ENCODE measurements at places on chromosomes 11 and 22.

DNA sequence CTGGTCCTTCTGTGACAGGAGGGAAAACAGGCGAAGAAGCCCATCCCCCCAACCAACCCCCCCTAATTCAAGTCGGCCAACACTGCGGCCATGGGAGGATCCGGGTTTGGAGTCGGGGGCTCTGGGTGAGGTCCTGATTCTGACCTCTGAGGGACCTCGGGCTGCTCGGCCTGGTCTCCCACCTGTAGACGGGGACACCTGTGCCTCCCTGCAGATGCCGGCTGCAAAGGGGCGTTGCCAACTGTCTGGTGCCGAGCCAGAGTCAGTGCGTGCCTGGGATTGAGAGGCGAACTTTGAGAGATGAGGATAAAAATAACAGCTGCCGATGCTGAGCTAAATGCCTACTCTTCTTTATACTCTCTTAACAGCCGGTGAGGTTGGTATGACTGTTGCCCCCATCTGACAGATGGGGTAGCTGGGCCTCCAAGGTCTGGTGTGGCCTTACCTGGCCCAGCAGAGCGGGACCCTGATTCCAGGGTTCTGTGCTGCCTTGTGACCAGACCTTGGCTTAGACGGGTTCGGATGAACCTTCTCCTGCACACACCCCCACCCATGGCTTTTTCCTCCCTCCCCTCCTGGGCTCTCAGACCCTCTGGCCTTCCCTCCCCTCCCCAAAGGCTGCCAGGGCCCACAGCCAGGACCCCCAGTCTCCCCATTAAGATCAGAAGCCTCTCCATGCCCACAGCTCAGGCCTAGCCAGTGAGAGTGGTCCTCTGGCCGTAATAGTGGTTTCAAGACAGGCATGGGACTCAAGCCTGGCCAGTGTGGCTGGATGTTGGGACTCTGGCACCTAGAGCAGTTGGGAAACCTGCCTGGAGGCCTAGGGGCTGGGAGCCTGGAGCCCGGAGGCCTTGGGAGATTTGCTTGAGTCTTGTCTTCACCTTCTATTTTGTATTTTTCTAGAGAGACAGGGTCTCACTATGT, 41.7 kb downstream of the KCNJ4 start:
- peak; percentile 41 for DNase-seq

GRCh38 chr11:102459393-102459792, 6.8 kb upstream of the TMEM123 start:
- no peak for DNase-seq

- no peak for DNase-seq
Measured at GRCh38 chr11:125388611-125389010, 107.5 kb downstream of the FEZ1 start.

DNA sequence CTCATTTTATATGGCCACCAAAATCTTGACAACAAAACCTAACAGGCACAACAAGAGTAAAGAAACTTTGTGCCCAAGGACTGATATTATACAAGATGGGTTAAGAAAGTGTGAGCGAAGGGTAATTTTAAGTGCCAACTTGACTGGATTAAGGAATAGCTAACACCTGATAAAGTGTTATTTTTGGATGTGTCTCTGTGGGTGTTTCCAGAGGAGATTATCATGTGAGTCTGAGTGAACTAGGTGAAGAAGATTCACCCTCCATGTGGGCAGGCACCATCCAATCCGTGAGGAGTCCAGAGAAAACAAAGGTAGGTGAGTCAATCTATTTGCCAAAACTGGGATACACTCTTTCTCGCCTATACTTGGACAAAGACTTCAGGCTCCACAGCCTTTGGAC, 461.6 kb downstream of the ETS1 start:
- no peak for DNase-seq

- DNase-seq = no peak
Measured at GRCh38 chr11:82521427-82521826, 212.2 kb downstream of the FAM181B start.

- peak; percentile 35 for DNase-seq
Measured at GRCh38 chr22:35995772-35996171, 32.9 kb downstream of the RBFOX2 start.

DNA sequence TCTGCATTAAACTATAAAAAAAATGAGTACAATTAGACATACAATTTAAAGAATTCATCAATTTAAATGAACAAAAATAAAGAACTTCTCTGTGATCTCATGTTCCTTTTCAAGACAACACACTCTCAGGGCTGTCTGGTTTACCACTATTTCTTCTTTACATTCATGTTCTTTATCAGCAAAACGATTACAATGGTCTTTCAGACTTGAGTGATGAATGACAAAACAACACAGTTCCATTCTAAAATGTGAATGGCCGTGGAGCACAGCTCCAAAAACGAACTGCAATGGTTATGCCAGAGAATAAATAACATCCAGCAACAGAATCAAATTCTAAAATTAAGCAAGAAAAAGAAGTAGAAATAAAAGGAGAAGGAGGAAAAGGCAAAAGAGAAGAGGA, 113.1 kb downstream of the CADM1 start:
- DNase-seq = no peak

- DNase-seq = no peak
Measured at GRCh38 chr11:96211436-96211835, 131.6 kb downstream of the MAML2 start.

- no peak for DNase-seq
Measured at GRCh38 chr22:33792832-33793231, 127.4 kb downstream of the LARGE1 start.

- DNase-seq = no peak
Measured at GRCh38 chr11:19664886-19665548, 47.6 kb upstream of the NAV2 start.

DNA sequence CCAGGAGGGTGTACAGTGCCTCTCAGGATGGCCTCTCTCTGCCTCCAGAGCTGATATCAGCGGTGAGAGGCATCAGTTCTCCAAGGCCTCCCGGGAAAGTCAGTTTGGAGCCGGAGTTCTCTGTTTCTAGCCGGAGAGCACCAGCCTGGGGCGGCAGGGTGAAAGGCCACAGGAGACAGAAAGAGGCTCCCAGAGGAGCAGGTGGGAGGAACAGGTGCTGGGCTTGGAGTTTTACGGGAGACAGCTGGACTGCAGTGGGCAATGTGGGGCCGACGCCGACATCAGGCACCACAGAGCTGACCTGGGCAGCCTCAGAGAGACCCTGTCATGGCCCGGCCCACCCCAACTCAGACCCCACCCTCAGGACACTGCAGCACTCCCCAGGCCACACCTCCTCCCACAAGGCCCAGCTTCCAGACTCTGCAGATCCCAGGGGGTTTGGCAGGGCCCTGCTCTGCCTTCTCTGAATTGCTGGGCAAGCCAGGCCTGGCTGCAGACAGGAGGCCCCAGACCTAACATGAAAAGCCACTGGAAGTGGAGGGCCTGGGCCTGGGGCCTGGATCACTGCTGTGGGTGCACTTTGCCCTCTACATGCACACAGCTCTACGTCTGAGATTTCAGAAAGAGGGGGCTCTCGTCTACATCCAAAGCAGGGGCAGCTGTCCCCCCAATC, 885.6 kb downstream of the BRD1 start:
- peak; percentile 10 for DNase-seq

GRCh38 chr22:39429186-39429585, 27.6 kb upstream of the MGAT3 start:
- no peak for DNase-seq

DNA sequence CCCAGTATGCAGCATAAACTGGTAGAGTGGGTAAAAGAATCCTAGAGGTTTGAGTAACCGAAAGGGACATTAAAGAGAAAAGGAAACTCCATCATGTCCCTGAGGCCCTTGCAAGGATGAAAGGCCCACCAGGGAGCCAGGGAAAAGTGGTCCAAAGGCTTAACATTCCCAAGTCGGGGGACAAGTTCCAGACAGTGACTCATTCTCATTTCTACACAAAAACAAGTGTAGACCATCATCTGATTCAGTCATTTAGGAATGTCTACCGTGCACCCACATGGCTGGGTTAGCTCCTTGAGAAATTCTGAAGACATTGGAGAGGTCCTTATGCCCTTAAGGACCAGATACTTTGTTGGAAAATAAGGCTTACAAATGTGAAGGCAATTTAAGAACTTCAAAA, 4.8 kb upstream of the NOX4 start:
- no peak for DNase-seq

- no peak for DNase-seq
Measured at GRCh38 chr11:128871168-128871610, 4.1 kb upstream of the KCNJ1 start.

DNA sequence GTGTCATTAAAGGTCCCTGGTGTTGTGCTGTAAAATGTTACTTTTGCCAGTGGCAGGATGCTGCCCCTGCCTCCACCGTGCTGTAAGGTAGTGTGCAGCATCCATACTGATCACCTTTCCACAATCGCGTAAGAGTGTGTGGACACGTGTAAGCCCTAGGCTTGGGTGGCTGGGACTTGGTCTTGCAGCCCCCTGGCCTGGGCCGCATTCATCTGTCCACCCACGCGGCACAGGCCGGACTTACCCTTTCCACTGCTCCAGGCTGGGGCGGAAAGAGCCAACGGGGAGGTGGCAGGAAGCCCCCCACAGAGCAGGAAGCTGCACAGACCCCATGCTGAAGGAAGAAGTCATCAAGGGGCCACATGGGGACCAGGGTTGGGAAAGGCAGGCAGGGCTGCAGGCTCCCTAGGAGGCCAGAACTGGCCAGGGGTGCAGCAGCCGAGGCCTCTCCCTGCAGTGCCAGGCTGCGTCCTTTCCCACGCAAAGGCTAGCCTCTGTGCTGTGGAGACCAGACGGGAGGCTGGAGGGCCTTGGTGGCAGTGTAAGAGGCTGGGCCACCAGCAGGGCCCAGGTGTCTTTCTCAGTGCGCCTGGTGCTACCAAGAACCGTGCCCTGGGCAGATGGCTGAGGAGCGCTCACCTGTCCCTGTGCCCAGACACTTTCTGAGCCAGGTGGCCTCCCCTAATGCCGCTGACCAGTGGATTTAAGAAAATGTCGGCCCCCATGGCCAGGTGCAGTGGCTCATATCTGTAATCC, 11.7 kb upstream of the TMEM191C start:
- DNase-seq = no peak

- DNase-seq = no peak
Measured at GRCh38 chr11:12042215-12042676, 33.8 kb upstream of the DKK3 start.

- no peak for DNase-seq
Measured at GRCh38 chr22:20650294-20651207, 123.4 kb upstream of the SERPIND1 start.

GRCh38 chr11:115775846-115776245, 271.6 kb upstream of the CADM1 start:
- DNase-seq = no peak

DNA sequence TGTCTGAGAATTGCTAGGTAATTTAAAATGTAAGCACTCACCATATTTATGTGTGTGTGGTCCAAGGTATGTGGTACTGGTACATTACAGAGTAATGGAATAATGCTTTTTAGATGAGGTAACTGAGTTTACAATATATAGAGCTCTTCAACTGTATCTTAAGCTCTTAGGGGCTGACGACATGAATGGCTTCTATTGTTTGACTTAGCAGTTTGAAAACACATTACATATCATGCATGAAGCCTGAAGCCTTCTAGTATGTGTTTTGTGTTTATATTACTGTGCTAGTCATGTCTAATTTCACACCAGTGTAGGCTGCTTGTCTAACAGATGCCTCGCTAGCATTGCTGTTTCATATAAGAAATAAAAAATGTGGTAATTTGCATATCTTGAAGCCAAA, 37.2 kb downstream of the GAS2 start:
- no peak for DNase-seq

DNA sequence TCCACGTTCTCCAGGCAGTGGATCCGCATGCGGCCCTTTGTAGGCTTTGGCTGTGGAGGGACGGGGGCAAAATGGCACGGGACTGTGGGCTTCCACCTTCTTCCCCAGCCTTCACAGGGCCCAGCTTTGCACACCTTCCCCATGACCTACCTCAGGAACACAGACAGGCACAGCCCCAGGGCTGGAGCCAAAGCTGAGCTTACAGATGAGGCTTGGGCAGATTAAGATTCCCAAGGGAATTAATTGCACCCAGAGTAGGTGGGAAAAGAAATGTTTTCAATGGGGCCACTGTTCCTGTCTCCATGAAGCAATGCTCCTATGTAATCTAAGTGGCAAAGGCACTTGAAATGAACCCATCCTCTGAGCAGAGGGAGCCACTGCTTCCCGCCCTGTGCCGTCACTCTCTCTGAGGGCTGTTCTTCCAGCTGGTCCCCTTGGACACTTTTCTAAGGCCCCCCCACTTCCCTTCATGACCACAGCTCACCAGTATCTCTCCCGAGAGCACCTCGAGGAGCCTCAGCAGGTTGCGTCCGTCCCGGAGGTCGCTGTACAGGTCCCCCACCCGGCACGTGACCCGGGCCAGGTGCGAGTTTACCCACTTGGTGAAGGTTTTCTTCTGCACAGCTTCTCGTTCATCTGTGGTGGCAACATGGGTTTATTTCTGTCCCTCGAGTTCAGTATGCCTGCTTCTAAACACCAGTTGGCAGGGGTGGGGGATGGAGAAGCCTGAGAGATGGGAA, 13.5 kb downstream of the SPTBN2 start:
- no peak for DNase-seq

DNA sequence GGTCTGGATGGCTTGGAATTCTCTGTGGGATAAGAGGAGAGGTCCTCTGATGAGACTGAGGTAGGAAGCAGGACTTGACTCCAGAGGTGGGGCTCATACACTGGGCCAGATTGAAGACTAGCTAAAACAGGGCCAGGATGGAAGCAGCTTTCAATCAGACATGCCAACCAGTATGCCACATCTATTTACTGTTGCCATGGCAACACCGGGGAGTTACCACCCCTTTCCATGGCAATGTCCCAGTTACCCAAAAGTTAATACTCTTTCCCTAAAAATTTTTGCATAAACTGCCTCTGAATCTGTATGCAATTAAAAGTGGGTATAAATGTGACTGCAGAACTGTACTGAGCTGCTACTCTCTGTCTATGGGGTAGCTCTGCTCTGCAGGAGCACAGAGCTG, 247.5 kb upstream of the ZBED5 start:
- no peak for DNase-seq

- DNase-seq = no peak
Measured at GRCh38 chr11:11142430-11142829, 210.6 kb downstream of the CSNK2A3 start.

GRCh38 chr11:29934115-29934638, 82.7 kb downstream of the KCNA4 start:
- DNase-seq = no peak

DNA sequence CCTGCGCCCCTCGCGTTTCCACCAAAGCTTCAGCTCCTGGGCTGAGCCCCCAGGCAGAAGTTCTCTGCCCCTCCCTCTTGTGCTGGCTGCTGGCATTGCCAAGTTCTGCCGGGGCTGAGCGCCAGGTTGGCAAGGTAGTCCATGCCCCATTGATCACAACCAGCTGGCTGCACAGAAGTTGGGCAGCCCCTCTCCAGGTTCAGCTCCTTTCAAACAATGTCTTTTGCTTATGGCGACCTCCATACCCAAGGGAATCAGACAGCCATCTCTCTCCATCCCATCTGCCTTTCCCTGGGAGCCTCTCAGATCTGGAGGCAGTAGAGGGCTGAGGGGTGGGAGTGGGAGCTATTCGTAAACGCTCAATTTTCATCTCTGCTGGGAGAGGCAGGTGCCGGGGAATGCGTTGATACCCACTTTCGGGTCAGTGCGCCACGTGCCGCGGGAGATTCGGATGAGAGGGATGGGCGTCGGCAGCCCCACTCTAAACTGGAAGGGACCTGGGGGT, 1.5 kb downstream of the ADAMTS8 start:
- DNase-seq = no peak

- peak; percentile 62 for DNase-seq
Measured at GRCh38 chr22:26756675-26757293, 99.4 kb downstream of the MIAT start.

- DNase-seq = no peak
Measured at GRCh38 chr22:21041937-21042336, 3.8 kb upstream of the LRRC74B start.

Measured in breast epithelium (tissue), 4 donors.